ENCODE measurements at places on chromosomes 5 and 9. TPM values are rescaled to one million over a fixed set of nuclear protein-coding genes. Genes with fewer than 3 reads are reported as not detected.
A peak's percentile ranks its signal among the peaks of the same experiment; 100 is the strongest.

DNA sequence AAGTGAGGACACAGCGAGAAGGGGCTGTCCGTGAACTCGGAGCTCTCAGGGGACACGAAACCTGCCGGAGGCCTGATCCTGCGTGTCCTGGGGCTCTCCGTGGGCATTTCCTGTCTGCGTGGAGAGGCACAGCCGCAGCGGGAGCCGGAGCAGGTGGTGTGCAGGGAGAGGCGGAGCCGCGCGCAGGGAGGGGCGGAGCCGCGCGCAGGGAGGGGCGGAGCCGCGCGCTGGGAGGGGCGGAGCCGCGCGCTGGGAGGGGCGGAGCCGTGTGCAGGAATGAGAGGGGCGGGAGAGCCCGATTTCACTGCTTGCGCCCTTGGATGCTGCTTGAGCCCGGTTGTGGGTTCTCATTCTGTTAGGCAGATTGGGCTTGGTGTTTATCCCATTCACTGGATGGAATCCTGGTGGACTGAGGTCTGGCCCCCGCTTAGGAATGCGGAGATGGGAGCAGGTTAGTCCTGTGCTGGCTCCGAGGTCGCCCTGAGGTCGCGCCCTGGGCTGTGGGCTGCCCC is 26.7 kb downstream of the NDUFS6 start:
- H3K27me3 ChIP-seq: no peaks in the 10 kb centered on the region
- no peak overlapping the region for H3K27ac ChIP-seq
- no peaks in the 10 kb centered on the region for H3K36me3 ChIP-seq
- peak overlapping the region; percentile 7 for H3K4me3 ChIP-seq
- H3K4me1 ChIP-seq: no peaks in the 10 kb centered on the region

GRCh38 chr5:139705655-139706587 is 57.8 kb downstream of the CXXC5 start:
- no peak overlapping the region for H3K4me3 ChIP-seq
- H3K27me3 ChIP-seq: peaks cover 11% of the 10 kb centered on the region
- no peak for DNase-seq
- H3K4me1 ChIP-seq: peaks cover 12% of the 10 kb centered on the region
- no peaks in the 10 kb centered on the region for H3K36me3 ChIP-seq

- H3K4me3 ChIP-seq: no peak overlapping the region
- no peak overlapping the region for H3K27ac ChIP-seq
- H3K36me3 ChIP-seq: no peaks in the 10 kb centered on the region
Measured at GRCh38 chr9:2235623-2236022, 220.5 kb downstream of the SMARCA2 start.

GRCh38 chr5:81208904-81209303 is 24.2 kb upstream of the CKMT2 start:
- no peak overlapping the region for H3K4me3 ChIP-seq
- H3K27ac ChIP-seq: no peak overlapping the region
- no peaks in the 10 kb centered on the region for H3K27me3 ChIP-seq
- H3K36me3 ChIP-seq: no peaks in the 10 kb centered on the region

- H3K4me1 ChIP-seq: no peaks in the 10 kb centered on the region
- no peak overlapping the region for H3K27ac ChIP-seq
- no peak overlapping the region for H3K4me3 ChIP-seq
- no peaks in the 10 kb centered on the region for H3K36me3 ChIP-seq
Measured at GRCh38 chr5:157205708-157206107, 25.1 kb downstream of the ITK start.

DNA sequence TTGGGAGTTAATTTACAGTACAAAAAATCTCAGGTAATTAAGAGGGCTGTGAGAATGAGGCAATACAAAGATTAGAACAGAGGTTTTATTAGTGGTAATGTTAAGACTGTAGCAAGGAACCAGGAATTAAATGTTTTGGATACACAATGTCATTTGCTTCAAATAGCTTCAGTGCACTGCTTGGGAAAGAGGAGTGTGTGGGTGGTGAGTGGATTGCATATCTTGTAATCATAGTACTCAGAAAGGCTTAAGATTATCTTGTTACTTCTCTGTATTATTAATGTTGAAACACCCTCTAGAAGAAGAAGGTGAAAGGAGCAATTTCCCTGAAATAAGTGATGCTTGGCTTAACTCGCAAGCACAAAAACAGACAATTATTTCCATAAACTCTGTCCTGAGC is 21.0 kb upstream of the TBCA start:
- peaks cover 3% of the 10 kb centered on the region for H3K27me3 ChIP-seq
- H3K36me3 ChIP-seq: no peaks in the 10 kb centered on the region
- no peak overlapping the region for H3K4me3 ChIP-seq
- no peaks in the 10 kb centered on the region for H3K4me1 ChIP-seq

- no peaks in the 10 kb centered on the region for H3K27me3 ChIP-seq
- DNase-seq: peak; percentile 80
- H3K27ac ChIP-seq: no peak overlapping the region
- H3K36me3 ChIP-seq: no peaks in the 10 kb centered on the region
- H3K4me1 ChIP-seq: peaks cover 2% of the 10 kb centered on the region
- no peak overlapping the region for H3K4me3 ChIP-seq
Measured at GRCh38 chr5:10703676-10704075, 57.4 kb downstream of the DAP start.

- no peaks in the 10 kb centered on the region for H3K27me3 ChIP-seq
- no peaks in the 10 kb centered on the region for H3K4me1 ChIP-seq
- no peak for DNase-seq
- no peak overlapping the region for H3K27ac ChIP-seq
- no peaks in the 10 kb centered on the region for H3K36me3 ChIP-seq
Measured at GRCh38 chr9:121340676-121341392, 29.2 kb downstream of the STOM start.

GRCh38 chr5:177405805-177406204 is 3.6 kb downstream of the F12 start:
- H3K4me1 ChIP-seq: peaks cover 23% of the 10 kb centered on the region

DNA sequence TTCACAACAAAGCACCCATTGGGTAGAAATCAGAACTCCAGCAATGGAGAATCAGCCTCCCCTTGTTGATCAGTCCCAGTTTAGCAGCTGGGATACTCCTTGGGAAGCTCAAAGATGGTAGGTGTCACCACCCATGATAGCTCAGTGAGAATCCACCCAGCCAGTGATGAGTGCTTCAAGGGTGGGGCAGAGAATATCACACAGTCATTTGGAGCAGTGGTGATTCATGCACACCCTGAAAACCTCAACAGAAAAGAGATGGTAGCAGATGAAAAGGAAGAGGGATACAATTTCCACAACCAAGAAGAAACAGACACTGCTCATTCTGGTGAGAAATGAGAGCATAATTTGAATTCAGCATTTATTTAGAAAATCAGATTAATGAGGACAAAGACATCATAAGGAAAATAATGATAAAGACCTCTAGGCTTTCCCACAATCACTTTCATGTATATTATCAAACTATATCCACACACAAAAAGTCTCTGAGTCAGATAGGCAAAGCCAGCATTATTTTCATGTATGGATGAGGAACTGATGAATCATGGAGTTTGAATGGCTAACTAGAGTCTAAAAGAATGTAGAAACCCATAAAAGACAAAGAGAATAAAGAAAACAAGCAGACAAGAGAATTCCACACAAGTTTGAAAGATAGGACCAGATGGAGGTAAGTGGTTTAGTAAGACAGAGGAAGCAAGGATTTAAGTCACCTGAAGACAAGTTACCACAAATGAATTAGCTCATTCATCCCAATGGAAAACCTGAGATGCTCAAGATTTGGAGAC is 82.9 kb downstream of the FEM1C start:
- H3K36me3 ChIP-seq: no peaks in the 10 kb centered on the region
- no peak overlapping the region for H3K4me3 ChIP-seq
- DNase-seq: peak; percentile 31

GRCh38 chr9:81183761-81184160 is 505.6 kb downstream of the TLE1 start:
- no peak for DNase-seq
- H3K27me3 ChIP-seq: no peaks in the 10 kb centered on the region
- H3K4me1 ChIP-seq: no peaks in the 10 kb centered on the region
- H3K27ac ChIP-seq: no peak overlapping the region
- no peaks in the 10 kb centered on the region for H3K36me3 ChIP-seq
- no peak overlapping the region for H3K4me3 ChIP-seq

DNA sequence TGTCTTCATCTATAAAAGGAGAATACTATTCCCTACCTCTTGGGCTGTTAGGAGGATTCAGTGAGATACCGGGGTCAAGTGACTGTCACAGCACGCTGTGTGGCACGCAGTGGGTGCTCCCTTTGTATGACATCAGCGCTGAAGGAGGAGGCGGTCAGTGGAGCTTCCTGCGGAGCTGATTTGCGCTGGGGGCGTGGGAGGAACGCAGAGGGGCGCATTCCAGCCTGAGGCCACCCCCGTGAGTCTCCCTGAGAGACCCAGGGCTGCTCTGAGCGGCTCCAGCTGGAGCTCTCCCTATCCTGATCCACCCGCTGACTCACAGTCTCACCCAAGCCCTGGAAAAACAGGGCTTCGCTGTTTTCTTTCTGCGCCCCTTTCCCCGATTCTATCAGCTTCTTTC is 24.3 kb upstream of the NEURL1B start:
- no peak overlapping the region for H3K27ac ChIP-seq
- H3K27me3 ChIP-seq: no peaks in the 10 kb centered on the region

DNA sequence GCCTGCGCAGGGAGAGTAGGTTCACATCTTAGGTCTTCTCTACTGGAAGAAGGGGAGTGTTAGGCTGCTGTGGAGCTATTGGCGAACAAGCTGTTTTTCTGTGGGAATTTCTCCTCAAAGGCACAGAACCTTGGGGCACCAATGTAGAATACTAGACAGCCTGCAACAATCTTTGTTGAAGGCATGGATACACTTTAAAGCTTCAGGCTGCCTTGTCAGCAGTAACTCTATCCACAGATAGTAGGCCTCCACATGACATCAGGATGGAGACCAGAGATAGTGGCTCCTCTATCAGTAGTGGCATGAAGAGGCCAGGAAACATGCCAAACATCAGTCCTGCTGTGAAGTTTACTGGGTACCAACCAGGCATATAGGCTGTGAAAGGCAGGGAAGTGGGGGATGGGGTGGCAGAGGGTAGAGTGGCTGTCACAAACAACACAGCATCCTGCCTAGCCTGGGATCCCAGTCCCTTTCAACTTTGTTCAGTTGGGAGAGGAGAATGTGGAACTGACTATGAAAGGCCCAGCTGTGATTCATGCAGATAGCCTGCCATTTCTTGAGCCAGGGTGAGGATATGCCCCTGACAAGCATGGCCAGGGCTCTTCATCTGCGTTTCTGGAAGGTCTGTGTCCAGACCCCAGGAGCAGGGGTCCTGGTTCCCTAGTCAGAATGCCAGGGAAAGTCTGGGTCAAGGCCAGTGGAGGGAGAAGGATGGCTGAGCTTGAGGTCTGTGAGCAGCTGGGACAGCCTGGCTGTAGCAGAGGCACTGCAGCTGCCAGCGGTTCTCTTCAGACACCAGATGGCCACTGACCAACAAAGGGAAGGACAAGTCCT is 1.0 kb upstream of the HK3 start:
- no peaks in the 10 kb centered on the region for H3K36me3 ChIP-seq
- peak overlapping the region; percentile 37 for H3K27ac ChIP-seq
- no peaks in the 10 kb centered on the region for H3K4me1 ChIP-seq
- DNase-seq: no peak
- H3K4me3 ChIP-seq: no peak overlapping the region

GRCh38 chr5:150400316-150401075 is 12.2 kb downstream of the CD74 start:
- no peak overlapping the region for H3K27ac ChIP-seq
- no peak overlapping the region for H3K4me3 ChIP-seq
- no peak for DNase-seq
- H3K27me3 ChIP-seq: no peaks in the 10 kb centered on the region
- no peaks in the 10 kb centered on the region for H3K4me1 ChIP-seq

DNA sequence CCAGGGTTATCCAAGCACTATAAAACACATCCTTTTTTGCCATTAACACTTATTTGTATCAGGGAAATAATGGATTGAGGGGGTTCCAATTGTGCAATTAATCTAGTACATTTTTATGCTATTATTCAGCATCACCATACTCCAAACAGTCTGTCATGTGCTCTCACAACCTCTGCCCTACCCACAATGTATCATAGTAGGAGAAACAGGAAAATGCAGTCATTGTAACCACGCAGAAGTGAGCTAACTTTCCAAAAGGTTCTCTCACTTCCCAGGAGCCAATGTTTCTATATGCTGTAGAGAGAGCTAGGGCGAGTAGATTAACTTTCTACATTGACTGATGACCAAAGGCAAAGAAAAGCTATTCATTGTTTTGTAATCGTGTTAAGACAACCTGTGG is 29.8 kb downstream of the DAB2 start:
- H3K4me1 ChIP-seq: no peaks in the 10 kb centered on the region
- H3K27ac ChIP-seq: no peak overlapping the region
- no peak for DNase-seq

DNA sequence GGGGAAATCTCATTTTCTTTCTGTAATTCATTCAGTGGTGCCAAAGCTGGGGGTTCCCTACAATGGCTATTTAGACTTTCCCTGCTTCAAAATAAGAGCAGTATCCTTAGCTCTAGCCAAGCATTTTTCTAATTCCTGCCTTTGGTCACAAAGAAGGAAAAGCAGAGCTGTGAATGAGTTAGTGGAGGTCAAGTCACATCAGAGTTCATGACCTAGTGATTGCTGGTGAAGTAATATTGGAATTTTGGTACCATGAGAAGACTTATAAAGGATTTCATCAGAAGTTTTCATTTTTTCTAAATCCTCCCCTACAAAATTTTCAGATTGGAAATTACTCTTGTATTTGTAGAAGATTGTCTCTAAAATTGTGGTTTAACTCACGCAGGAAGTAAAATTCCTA is 28.0 kb downstream of the DNAJC21 start:
- H3K36me3 ChIP-seq: no peaks in the 10 kb centered on the region
- no peaks in the 10 kb centered on the region for H3K27me3 ChIP-seq
- no peak overlapping the region for H3K4me3 ChIP-seq
- H3K4me1 ChIP-seq: no peaks in the 10 kb centered on the region
- DNase-seq: no peak
- no peak overlapping the region for H3K27ac ChIP-seq

- no peaks in the 10 kb centered on the region for H3K36me3 ChIP-seq
- no peak overlapping the region for H3K4me3 ChIP-seq
- no peak for DNase-seq
Measured at GRCh38 chr9:14279671-14280070, 34.3 kb downstream of the NFIB start.

GRCh38 chr9:130522233-130522808 is 57.1 kb upstream of the FUBP3 start:
- H3K4me1 ChIP-seq: no peaks in the 10 kb centered on the region
- H3K4me3 ChIP-seq: no peak overlapping the region
- no peak overlapping the region for H3K27ac ChIP-seq

GRCh38 chr5:165508286-165508685 is 2002.9 kb downstream of the MAT2B start:
- no peaks in the 10 kb centered on the region for H3K36me3 ChIP-seq
- H3K4me3 ChIP-seq: no peak overlapping the region
- no peaks in the 10 kb centered on the region for H3K27me3 ChIP-seq
- no peaks in the 10 kb centered on the region for H3K4me1 ChIP-seq

- no peak for DNase-seq
- H3K36me3 ChIP-seq: no peaks in the 10 kb centered on the region
- H3K27me3 ChIP-seq: no peaks in the 10 kb centered on the region
- H3K4me1 ChIP-seq: no peaks in the 10 kb centered on the region
Measured at GRCh38 chr5:55702598-55703345, 9.4 kb downstream of the SLC38A9 start.

- no peak overlapping the region for H3K4me3 ChIP-seq
- H3K27ac ChIP-seq: no peak overlapping the region
- no peaks in the 10 kb centered on the region for H3K4me1 ChIP-seq
- DNase-seq: no peak
- H3K27me3 ChIP-seq: no peaks in the 10 kb centered on the region
Measured at GRCh38 chr9:119763260-119763659, 394.0 kb upstream of the BRINP1 start.

SLC26A2 gene
- 339 TPM for total RNA-seq

VLDLR gene
- 7.9 TPM for total RNA-seq

ISOC1 gene
- total RNA-seq: 36.2 TPM

CMYA5 gene
- 0.30 TPM for total RNA-seq

IPPK gene
- 8.2 TPM for total RNA-seq

OR1Q1 gene
- total RNA-seq: not detected

SLC25A25 gene
- 12.3 TPM for total RNA-seq

IFNA13 gene
- not detected for total RNA-seq

LRRC19 gene
- total RNA-seq: 130 TPM

TAF11L5 gene
- not detected for total RNA-seq

GARIN3 gene
- total RNA-seq: not detected
